Activated effector memory CD4-positive, alpha-beta T cell treated with Interleukin-2 at 50 U/mL for 16 hours (primary cell): ENCODE measurements at places on chromosomes 7 and 10.

DNA sequence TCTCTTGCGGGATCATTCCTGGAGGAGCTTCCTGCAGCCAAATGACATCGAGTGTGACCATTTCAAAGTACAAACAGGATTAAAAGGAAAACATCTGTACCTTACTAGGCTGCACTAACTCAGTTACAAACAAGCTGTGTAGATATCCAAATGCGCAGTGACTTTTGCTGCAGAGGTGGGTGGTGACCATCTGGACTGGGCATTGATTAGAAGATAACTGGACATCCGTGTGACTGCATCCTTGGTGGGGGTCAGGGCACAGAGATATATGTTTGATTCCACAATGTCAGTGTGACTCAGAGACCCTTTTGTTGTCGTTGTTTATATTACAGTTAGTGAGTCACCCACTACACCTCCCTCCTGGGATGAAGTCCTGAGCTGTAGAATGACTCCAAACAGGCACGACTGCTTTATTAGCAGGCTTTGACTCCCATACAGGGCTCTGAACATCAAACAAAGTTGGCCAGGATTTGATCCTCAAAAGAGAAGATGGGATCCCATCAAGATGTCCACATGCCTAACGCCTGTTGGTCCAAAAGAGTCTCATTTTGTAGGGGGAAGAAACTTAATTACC lies 56.7 kb upstream of the SDK1 start:
- no peak for DNase-seq

- DNase-seq = no peak
These were observed 44.3 kb downstream of the MACC1 start for GRCh38 chr7:20172736-20173334.

- DNase-seq = no peak
These were observed 591.6 kb downstream of the SDK1 start for GRCh38 chr7:3892686-3893085.

DNA sequence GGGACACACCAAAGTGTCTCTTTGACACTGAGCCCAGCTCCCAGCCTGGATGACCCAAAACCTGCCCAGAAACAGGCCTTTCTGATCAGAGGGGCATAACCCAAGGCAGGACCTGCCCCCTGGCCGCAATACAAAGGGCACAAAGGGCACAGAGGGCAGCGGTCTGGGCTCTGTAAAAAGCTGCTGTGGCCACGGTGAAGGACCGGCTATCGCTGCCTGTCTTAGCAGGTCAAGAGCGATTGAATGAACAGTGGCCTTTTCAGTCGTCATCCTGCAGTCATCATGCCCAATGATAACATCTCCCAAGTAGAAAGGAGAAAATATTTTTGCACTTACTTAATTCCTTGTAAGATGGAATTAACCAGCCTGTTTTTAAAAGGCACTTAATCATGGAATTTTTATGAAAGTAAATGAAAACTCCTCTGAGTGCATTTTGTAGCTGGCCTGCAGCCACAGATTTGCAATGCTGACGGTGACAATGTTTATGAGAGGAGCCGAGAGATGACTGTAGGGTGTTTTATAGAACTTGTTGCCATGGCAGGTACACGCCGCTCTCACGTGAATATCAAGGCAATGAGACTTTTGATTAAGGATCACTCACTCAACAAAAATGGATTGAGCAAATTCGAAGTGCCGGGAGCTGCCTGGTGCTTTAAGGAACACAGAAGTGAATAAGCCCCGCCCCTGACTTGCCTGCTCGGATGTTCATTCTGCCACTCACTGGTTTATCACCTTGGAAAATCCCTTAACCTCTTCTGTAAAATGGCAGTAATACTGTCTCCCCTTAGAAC lies 47.3 kb upstream of the BHLHA15 start:
- no peak for DNase-seq

GRCh38 chr7:118082506-118082905 lies 101.5 kb upstream of the LSM8 start:
- DNase-seq = no peak

- DNase-seq = no peak
These were observed 126.5 kb upstream of the JCAD start for GRCh38 chr10:30185916-30186315.

DNA sequence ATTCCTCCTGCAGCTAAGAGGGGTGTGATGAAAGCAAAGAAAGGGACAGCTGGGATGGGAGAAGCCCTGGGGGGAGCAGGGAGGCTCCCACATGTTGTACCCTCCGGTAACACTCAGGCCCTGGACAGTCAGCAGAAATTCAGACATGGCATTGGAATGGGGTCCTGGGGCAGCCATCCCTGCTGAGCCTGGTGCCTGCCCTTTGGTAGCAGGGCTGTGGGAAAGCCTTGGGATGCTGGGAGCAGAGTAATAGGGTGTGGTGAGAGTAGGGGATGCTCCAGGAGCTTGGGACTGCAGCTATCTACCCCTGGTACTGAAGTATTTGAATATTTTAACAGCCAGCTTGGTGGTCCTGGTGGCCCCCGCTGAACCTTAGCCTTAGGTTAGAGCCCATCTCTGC lies 56.8 kb downstream of the FAM241B start:
- DNase-seq = no peak
